ENCODE measurements at places on chromosomes 1 and 21. TPM values are rescaled to one million over a fixed set of nuclear protein-coding genes. Genes with fewer than 3 reads are reported as not detected.

The SMIM1 gene
- total RNA-seq = 2.1 TPM

The UBL4B gene
- total RNA-seq = not detected

The SPRR2B gene
- total RNA-seq = not detected

The ANGPTL3 gene
- not detected for total RNA-seq

The GIPC2 gene
- total RNA-seq = 0.44 TPM

The SPATA21 gene
- total RNA-seq = not detected

The ENSA gene
- 172 TPM for total RNA-seq

The INAVA gene
- 0.25 TPM for total RNA-seq

The LCE2C gene
- total RNA-seq = not detected

All from activated naive CD8-positive, alpha-beta T cell treated with anti-CD3 and anti-CD28 coated beads, Interleukin-2, amount 10 ng/mL, durations not matched to agents 7 days and 5 days (primary cell).